ENCODE measurements at places on chromosomes 1 and 21.

DNA sequence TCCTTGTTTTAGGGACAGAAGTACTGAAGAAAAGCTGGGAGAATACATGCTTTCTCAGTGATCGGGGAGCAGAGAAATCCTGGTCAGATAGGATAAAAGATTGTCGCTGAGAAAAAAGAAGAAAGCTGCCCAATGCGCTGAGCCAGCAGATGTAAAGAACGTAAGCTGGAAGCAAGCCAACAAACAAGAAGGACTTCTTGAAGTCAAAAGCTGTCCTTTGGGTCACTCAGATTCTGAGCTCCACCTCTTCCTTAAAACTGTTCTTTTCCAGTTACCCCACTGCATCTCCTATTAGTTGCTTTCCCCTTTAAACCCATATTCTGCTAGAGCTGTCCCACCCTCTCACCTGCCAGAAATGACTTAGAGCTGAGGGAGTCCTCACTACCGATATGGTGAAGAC, 64.8 kb downstream of the GPR137B start:
- DNase-seq, result no peak

DNA sequence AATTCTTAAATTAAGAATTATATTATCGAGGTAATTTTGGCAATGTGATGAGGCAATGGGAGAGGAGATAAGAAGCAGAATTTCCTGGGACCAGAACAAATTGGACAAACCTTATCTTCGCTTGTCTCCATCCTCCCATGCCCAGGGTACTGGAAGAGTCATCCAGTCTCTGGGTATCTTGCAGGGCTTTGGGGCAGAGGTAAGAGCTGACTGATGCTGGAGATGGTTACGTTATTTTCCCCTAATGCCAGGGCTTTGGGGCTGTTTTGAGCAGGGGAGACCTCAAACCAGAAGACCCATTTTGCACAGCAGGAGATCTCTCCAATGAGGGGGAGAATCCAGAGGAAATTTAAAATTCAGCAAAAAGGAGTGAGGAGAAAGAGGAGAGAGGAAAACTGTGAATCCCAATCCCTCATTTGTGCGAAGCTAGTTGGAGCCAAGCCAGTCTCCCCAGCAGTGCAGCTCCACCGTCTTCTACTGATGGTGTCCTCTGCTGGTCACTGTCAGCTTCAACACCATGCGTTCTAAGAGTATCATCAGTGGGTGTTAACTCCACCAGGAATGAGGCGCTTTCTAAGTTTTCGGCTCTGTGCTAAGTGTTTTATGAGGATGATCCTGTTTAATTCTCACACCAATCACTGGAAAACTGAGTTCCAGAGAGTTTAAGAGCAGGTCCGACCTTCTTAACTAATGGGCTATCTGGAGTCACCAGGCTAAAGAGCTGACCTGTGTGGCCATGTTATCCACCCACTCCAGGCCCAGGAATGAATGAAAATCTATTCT, 86.8 kb upstream of the CD34 start:
- DNase-seq, result peak; percentile 71

GRCh38 chr1:204341380-204341779, 18.3 kb downstream of the PLEKHA6 start:
- DNase-seq, result peak; percentile 77

- no peak for DNase-seq
Measured at GRCh38 chr1:210223226-210223904, 9.2 kb upstream of the SERTAD4 start.
